ENCODE measurements at places on chromosomes 7 and 10.

GRCh38 chr7:153473185-153473584 is 579.0 kb upstream of the DPP6 start:
- no peak for DNase-seq

GRCh38 chr7:130152493-130153210 is 52.6 kb downstream of the TMEM209 start:
- no peak for DNase-seq

GRCh38 chr10:112701878-112702255 is 248.2 kb upstream of the TCF7L2 start:
- no peak for DNase-seq

DNA sequence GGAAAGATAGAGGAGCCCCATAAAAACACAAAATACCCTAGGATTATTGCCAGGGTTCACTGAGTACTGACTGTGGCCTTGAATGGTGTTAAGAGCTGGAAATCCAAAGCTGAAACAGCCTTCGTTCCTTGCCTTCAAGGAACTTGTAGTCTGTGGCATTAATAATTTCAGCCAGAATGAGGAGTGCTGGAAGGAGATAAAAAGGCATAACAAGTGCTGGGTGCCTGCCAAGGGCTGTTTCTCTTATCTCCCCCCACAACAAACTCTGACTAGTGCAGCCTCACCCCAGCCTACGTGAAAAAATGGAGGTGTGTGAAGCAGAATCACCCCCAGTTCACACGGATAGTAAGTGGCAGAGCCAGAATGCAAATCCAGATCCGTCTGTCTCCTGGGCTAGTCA is 199.1 kb upstream of the LYZL2 start:
- DNase-seq, result no peak

- no peak for DNase-seq
Measured at GRCh38 chr7:112252691-112253090, 46.2 kb downstream of the ZNF277 start.

GRCh38 chr7:105652359-105652993 is 71.2 kb upstream of the EFCAB10 start:
- DNase-seq, result peak; percentile 69

GRCh38 chr7:107219563-107220244 is 50.9 kb downstream of the HBP1 start:
- DNase-seq, result no peak

DNA sequence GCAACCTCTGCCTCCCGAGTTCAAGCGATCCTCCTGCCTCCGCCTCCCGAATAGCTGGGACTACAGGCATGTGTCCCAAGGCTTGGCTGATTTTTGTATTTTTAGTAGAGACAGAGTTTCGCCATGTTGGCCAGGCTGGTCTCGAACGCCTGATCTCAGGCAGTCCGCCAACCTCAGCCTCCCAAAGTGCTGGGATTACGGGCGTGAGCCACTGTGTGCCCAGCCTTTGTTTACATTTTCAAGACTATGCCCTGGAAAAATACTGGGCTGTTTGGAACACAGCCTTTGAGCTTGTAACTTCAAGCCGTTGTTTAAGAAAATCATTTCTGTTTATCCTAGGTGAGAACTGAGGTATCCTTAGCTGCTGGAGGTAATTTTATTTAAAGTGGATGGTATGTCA is 1.9 kb downstream of the ZKSCAN1 start:
- DNase-seq, result no peak

DNA sequence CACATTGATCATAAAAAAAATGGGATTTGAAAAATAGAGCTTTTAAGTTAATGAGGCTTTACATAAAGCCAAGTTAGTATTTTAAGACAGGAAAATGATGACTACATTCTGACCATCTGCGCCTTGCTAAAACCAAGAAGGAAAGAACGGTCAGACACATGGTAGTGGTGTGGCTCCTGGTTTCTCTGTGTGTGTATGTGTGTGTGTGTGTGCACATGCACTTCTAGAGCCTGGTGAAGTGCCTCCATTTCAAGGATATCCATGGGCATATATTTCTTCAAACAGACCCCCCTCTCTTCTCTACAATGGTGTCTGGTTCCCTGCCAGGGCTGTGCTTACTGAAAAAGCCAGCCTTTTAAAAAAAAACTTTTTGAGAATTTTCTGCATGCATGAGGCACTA is 80.9 kb downstream of the FRMPD2 start:
- DNase-seq, result no peak

DNA sequence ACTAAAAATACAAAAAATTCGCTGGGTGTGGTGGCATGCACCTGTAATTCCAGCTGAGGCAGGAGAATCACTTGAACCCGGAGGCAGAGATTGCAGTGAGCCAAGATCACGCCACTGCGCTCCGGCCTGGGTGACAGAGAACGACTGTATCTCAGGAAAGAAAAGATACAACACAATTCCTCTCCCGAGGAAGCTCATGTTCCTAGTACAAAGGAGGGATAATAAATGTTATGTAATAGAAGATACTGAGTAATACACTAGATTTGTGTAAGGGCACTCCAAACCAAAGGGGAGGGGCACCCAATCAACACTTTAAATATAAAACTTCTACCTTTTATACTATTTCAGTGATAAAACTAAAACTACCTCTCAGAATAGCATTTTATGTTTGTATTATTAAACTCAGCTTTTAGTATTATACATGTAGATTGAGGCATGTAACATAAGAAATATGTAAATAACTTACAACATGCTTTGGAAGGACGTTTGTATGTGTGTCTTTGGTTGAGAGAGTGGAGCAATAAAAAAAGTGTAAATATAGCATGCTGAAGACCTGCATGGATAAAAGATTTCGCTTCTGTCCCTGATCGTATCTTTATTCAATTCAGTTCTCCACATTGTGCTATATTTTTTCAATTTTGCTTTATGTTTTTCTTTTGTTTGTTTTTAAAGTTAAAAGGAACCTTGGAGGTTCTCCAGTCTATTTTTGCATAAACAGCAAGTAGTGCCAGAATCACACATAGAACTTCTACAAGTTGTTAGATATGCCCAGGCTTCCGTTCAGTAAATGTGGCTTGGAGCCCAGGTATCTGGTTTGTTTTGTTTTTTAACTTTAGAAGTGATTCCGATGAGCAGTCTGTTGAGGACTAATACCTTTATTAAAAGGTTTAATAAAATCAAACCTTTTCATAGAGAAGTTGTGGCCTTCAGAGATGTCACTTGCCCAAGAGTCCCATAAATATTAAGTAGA is 71.9 kb downstream of the WAC start:
- DNase-seq, result no peak

- DNase-seq, result no peak
Measured at GRCh38 chr10:46523962-46524471, 32.4 kb downstream of the GPRIN2 start.
